ENCODE measurements at places on chromosomes 4 and X.
A peak's percentile ranks its signal among the peaks of the same experiment; 100 is the strongest.

- DNase-seq = no peak
Measured at GRCh38 chr4:138540056-138540800, 298.1 kb upstream of the SLC7A11 start.

DNA sequence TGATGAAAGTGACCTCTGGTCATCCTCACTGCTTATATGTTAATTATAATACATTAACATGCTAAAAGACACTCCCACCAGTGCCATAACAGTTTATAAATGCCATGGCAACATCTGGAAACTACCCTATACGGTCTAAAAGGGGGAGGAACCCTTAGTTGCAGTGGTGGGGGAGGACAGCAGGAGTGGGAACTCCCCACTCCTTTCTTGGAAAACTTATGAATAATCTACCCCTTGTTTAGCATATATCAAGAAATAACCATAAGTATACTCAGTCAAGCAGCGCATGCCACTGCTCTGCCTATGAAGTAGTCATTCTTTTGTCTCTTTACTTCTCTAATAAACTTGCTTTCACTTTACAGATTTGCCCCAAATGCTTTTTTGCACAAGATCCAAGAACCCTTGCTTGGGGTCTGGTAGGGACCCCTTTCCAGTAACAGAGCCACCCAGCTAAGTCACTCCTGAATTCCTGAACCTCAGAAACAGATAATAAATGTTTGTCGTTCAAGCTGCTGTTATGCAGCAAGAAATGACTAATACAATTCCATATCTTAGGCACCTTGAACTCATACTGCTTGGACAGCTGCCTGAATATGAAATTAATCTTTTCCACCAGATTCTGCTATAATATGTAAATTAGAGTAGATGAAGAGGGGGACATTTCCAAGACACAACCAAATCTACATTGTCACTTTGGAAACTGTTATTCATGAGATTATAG is 14.4 kb upstream of the REPS2 start:
- no peak for DNase-seq

- no peak for DNase-seq
Measured at GRCh38 chr4:38868059-38868960, 704 bp downstream of the FAM114A1 start.

- no peak for DNase-seq
Measured at GRCh38 chr4:175308236-175308635, 390.1 kb downstream of the ADAM29 start.

DNA sequence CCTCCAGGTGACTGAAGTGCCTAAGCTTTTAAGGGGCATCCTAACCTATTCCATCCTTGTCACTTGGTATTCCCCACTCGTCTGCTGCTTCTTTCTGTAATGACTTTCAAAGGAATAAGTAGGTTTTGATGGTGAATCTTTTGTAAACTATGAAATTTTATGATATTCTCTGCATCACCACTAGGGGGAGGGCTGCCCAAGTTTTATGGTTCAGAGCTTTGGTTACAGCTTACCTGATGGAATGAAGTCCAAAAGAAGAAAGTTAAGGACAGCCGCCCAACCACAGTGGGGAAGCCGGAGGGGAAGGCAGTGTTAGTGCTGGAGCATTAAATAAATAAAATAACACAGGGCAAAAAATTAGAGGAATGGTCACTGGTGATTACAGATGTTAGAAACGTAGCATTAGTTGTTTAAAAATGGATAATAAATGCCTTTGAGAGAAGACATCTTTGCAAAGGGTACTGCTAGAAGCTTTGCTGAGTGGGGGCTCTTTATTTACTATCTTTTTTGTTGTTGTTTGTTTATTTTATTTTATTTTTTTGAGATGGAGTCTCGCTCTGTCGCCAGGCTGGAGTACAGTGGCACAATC is 204.9 kb downstream of the GBA3 start:
- DNase-seq = no peak

DNA sequence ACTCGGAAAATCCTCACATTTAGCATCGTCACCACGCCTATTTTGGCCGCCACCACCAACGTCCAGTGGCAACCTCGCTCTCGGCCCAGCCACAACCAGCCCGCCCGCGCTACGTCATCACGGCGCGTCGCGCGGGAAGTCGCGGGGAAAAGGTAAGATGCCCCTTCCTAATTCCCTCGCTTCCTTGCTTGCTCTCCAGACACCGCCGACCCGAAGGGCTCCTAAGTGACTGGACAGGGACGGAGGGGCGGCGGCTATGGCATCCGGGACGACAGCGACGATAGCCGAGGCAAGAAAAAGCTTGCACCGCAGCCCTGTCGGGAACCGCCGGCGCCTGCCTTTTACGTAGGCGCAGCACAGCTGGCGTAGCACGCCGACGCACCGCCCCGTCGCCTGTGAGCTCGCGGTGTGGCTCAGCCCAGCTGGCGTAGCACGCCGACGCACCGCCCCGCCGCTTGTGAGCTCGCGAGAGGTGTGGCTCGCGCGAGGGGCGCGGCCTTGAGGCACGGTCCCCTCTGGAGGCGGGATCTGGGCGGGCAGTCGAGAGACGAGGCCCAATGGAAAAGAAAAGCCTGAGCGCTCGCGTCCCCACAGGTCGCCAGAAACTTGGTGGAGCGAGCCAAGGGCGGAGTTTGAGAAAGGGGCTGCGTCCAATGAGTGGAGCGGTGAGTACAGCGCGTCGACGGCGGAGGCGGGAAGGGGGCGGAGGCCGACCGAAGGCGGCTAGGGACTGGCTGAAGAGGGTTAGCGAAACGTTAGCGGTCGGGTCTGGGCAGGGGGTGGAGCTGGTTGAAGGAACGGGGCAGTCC is at the start of gene HDAC6:
Gene HDAC6, plus strand, starts transcription at position 788 of the 809 bp plus-strand sequence. CDS start 626 bp downstream, outside the sequence.
- peak; percentile 88 for DNase-seq

- DNase-seq = no peak
Measured at GRCh38 chr4:162364651-162365050, 200.9 kb upstream of the FSTL5 start.

- no peak for DNase-seq
Measured at GRCh38 chr4:55947254-55947882, 1.4 kb upstream of the CEP135 start.

- DNase-seq = no peak
Measured at GRCh38 chrX:103012945-103013344, 51.0 kb downstream of the BEX1 start.

DNA sequence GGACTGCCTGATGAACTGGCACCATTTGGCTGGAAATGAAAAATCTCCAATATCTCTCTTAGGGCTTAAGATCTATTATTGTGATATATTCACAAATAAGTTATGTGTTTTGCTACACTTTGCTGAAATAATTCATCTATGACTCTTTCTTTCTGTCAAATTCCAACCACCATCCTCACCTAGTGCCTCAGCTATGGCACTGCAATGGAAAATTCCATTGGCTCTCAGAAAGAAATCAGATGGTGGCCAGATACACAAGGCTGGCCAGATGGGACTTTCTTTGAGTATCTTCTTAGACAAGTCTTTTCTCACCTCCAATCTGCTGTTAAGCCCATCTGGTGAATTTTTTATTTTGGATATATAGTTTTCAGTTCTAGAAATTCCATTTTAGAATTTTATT is 28.0 kb downstream of the NAT8L start:
- DNase-seq = no peak

DNA sequence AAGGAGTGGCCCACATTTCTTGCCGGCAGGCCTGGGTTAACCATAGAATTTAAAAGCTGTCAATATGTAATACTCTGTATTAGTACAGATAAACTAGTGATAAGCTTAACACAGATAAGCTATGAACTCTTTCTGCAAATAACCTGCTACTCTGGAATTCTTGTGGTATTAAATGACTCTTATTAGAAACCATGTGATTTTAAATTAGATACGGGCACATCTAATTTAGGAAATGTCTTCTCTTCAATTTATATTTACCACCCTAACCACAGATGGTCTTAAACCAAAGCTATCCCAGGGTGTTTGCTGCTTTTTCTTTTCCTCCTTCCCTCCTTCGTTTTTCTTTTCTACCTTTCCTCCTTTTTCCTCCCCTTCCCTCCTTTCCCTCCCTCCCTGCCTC is 4.9 kb downstream of the GNRHR start:
- no peak for DNase-seq

DNA sequence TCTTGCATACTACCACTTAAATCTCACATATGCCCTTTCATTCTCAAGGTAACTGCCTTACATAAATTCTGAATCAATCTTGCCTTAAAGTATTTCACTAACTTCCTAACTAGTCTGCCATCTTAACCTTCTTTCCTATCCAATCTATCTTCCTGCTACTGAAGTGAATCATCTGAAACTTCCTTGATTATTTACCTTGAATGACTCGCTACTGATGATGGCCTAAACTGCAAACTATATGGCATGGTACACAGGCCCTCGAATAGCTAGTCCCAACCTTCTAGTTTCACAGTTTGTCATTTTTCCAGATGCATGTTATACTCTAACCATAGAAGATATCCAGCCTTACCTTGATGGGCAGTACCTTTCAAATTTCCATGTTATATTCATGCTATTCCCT is 19.9 kb downstream of the PHKA1 start:
- no peak for DNase-seq

DNA sequence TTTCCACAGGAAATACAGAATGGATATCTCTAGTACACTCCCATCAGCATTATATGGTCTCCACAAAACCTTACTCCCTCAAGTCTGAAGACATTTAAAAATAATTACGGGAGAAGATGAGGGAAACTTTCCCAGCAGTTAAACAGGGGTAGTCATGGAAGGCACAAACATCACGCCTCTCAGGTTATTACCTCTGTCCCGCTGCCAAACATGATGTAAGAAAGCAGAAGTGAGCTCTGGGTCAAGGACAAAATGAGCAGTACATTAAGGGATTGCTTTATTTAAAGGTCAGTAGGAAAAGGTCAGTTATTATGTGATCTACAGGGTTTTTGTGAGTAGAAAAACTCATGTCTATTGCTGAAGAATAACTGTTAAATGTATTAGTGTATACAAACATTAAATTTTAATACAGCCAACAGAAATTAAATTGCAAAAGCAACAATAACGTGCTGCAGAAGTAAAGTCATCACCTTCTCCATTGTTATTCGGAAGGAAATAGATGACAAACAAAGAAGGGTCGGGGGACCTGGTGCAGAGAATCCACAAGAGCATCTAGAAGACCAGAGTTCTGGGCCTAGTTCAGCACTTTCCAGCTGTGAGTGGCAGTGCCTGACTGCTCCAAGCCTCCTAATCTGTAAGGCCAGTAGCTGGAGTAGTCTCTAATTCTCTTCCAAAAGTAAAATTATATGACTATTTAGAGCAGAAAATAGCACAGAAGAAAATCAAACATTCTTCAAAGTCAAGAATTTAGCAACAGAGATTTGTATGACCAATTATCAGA is 171.2 kb downstream of the PPP3CA start:
- no peak for DNase-seq

GRCh38 chr4:112881842-112882241 is 167.6 kb upstream of the ANK2 start:
- DNase-seq = no peak

GRCh38 chr4:141309874-141310273 is 89.2 kb downstream of the ZNF330 start:
- DNase-seq = no peak

DNA sequence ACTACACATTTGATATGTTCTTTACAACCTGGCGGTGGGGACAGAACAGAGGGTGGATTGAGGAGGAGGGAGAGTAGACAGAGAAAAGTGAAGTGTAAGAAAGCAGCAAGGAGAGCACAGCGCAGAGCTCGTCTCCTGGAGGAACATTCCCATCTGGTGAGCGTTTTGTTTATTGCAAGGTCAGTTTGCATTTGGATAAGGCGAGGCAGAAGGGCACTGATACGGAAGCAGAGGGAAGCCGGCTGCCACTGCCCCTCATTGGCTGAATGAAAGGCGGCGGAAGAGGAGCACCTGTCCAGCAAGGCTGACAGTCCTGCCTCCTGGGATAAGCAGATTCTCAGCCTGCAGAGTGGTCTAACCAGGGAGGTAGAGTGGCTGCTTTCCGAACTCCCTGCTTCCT is 83.2 kb downstream of the GPR143 start:
- DNase-seq = no peak

GRCh38 chr4:10590896-10591295 is 93.7 kb downstream of the CLNK start:
- no peak for DNase-seq

DNA sequence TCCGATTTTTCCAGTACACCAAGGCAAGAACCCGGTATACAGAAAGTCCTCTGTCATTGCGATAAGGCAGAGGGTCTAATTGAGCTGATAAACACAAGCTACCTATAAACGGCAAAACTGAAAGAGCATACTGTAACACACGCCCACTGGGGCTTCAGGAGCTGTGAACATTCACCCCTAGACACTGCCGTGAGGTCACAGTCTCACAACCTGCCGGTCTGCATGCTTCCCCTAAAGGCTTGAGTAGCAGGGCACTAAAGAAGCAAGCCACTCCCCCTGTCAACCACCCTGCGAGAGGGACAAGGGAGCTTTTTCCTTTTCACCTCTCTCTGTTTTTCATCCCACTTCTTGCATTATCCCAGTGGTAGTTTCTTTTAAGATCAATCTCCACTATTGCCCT is 22.4 kb upstream of the F9 start:
- DNase-seq = no peak

DNA sequence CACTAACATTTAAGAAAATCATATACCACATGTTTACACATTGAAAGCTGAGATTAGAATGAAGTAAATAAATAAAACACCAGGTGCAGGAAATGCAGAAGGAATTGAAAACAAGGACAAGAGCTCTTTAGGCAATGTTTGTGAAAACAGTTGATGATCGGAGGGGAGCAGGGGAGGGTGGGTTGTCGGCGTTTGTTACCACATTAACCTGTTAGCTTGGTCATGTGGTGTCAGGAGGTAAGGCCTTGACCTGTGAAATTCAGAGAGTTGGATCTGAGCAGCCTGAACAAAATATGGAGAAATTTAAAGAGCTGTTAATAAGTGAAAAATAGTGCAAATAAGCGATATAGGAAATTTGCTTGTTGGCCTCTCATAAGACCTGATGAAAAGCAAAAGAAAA is 759.9 kb downstream of the PDHA2 start:
- DNase-seq = no peak

DNA sequence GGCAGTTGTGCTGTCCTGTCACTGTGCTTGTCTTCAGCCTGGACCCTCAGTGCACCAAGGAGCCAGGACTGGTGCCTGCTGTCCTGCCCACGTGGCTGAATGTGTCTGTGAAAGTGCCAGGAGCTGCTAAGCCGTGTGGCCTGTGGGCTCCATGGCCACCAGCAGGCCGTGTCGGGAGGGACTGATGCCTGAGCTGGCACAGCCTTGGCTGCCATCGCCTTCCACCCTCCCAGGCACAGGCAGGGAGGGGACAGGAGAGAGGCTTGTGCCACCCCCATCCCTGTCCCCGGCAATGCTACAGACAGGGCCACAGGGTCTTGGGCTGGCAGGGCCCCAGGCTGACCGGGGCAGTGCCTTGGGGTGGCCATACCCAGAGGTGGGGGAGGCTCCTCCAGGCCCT is 24.8 kb downstream of the DOK7 start:
- DNase-seq = no peak

GRCh38 chr4:39873823-39874222 is 103.9 kb downstream of the PDS5A start:
- no peak for DNase-seq

Data from stimulated activated CD4-positive, alpha-beta T cell treated with anti-CD3 and anti-CD28 coated beads, TNF-alpha, amount 100 ng/mL, for 1 hour (primary cell).